ENCODE measurements at places on chromosomes 7 and 10.
A peak's percentile ranks its signal among the peaks of the same experiment; 100 is the strongest.

DNA sequence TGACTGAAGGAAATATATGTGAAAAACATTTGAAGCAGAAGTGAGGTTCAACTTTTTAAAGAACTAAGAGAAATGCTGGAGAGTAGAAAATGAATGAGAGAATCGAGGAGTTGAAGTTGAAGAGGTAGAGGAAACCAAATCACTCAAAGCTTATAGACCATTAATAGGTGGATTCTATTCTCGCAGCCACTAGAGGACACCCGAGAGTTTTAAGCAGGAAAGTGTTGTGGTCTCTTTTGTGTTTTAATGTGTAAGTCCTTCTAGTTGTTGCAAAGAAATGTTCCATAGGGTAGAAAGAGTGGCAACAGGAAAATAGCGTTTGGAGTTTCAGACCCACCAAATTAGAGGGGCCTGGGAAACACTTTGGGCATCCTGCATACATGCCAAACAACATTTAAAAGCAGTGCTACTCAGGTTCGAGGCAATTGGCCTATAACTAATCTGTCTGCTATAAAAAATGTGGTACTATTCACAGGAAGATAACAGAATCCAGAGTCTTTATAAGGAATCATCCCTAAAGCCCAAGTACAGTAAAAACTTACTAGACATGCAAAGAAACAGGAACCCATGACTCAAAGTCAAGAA lies 75.3 kb upstream of the TAS2R16 start:
- peak; percentile 11 for DNase-seq

- no peak for DNase-seq
These were observed 19.2 kb downstream of the GNA12 start for GRCh38 chr7:2824678-2825461.

GRCh38 chr7:104137511-104137910 lies 70.3 kb downstream of the ORC5 start:
- no peak for DNase-seq

- no peak for DNase-seq
These were observed 38.9 kb downstream of the ANKMY2 start for GRCh38 chr7:16606704-16607103.

DNA sequence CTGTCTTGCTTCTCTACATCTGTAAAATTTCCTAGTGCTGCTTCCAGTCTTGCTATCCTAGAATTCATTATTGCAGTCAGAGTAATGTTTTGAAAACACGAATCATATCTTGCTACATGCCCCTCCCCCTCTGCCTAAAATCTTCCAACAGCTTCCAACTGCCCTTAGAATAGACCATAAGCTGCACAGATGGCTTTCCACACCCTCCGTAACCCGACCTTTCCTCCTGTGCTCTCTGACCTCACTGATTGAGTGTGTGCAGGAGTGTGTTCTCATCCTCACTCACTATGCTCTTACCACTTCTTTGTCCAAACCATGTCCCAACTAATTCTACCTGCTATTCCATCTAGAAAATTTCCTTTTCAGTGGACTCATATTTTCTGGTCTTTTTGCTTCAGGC lies 121.2 kb upstream of the ANKRD1 start:
- DNase-seq = no peak

GRCh38 chr7:104124469-104124868 lies 83.3 kb downstream of the ORC5 start:
- no peak for DNase-seq

DNA sequence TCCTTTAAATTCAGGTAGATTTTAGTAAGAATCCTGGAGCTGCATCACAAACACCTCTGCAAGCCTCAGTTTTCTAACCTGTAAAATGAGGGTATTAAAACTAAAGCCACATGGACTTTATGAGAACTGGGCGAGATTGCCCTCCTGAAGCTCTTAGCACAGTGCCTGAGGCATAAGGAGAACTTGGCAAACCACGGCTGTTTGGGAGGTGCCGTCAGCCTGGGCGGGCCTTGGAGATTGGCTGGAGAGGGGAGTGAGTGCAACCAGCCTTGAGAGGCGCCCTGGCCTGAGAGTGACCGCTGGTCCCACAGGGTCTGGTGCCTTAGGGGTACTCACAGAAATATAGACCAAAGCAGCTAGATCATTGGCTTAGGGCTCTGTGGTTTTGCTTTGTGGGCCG lies 5.4 kb upstream of the TNS3 start:
- DNase-seq = no peak

GRCh38 chr10:99966306-99966705 lies 43.4 kb downstream of the DNMBP start:
- peak; percentile 78 for DNase-seq

GRCh38 chr10:69712342-69712741 lies 82.3 kb downstream of the FAM241B start:
- DNase-seq = no peak

DNA sequence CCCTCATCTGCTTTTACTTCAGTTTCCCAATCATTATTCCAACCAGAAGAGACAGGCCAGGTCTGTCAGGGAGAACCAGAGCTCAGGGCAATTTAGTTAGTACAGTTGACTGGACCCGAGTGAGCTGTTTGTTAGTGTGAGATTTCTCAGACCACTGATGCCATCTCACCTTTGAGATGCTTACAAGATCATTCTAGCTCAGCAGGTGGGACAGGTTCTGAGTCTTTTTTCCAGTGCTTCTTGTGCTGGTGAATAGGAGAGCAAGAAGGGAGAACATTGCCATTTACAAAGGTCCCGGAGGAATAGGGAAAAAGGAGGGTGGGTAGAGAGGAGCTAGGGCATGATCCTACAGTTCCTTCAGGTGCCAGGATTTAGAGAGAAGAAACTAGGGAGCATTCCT lies 112.4 kb upstream of the IFRD1 start:
- no peak for DNase-seq

DNA sequence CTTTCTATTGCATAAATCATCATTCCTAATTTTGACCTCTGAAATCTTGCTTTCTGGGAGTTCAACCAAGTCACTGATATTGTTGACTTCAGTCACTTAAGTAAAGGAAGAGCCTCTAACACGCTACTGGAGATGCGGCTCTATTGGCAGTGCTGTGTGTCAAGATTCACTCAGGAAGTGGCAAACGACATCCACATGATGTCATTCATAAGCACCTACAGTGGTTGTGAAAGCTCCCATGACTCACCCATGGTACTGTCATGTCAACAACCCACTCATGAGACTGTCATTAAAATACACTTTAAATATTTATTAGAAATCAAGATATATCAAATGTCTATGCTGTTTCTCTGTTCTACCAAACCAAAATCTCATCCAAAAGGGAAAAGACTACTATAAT lies 52.5 kb upstream of the LHFPL3 start:
- no peak for DNase-seq

- no peak for DNase-seq
These were observed 10.7 kb upstream of the AKR1B1 start for GRCh38 chr7:134469622-134470021.

DNA sequence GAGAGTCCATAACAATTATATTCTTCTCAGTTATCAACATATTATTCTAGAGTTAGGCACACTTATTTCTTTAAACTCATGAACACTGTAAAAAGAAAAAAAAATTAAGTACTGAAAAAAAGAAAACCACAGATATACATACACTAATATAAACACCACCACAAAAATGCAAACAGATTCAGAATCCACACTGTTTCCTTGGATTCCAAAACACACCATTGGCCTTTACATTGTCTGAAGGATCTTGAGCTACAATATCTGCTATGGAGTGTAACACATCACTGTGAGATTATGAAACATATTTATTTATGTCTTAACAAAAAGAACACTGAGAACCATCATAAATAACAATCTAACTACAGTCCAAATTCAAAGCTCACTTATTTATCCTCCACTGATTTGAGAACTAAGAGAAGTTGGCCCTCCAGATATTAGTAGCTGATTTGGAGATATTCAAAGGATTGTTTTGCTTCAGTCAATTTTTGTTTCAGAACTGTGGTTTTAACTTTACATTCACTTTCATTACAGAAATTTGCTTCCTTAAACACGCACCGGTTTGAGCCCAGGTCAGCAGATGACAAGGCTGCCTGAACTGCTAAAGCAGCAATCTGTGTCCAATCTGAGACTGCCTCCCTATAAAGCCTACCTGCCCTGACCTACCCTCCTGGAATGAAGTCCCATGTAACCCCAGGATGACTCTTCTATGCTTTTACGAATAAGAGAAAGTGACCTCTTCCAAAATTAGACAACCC lies 47.0 kb upstream of the CDK1 start:
- no peak for DNase-seq

GRCh38 chr10:99881371-99881770 lies 98.9 kb downstream of the ABCC2 start:
- no peak for DNase-seq

GRCh38 chr10:22054961-22055360 lies 51.4 kb upstream of the DNAJC1 start:
- DNase-seq = no peak

GRCh38 chr10:33681595-33681994 lies 347.1 kb upstream of the NRP1 start:
- DNase-seq = no peak

- DNase-seq = peak; percentile 47
These were observed 31.8 kb upstream of the IL15RA start for GRCh38 chr10:6009150-6009549.

GRCh38 chr7:8490391-8491045 lies 57.1 kb downstream of the NXPH1 start:
- no peak for DNase-seq

GRCh38 chr10:78812571-78813318 lies 256.0 kb upstream of the ZMIZ1 start:
- no peak for DNase-seq

- DNase-seq = no peak
These were observed 11.2 kb upstream of the FRMPD2 start for GRCh38 chr10:48285710-48286109.

DNA sequence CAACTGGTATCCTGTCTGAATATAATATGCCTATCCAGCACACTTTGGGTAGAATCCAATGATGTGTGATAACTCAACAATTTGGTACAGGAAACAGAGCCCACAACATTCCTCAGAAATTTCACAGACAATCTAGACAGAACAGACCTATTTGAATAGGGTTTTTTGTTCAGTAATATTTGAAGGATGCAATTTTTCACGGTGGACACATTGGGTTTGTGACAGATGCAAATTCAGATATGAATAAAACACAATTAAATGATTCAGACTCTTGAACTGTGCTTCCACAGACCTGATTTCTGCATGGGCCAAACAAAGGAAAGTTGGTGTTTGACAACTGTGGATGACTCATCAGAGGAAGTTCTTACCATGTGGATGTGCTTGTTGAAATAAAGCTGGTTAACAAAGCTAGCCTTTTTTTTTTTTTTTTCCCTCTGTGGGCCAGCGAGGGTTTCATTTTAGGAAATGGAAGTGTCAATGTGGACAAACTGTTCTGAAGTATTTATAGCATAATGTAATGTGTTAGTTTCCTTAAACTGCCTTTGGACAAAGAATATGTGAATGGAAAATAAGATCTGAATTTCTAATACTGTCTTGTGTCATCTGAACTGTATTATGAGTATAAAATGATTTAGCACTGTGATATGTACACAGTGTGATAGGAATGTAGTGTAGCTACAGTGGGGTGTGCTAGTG lies 43.2 kb upstream of the FAM133B start:
- peak; percentile 70 for DNase-seq

GRCh38 chr10:100489396-100489795 lies 26.6 kb downstream of the WNT8B start:
- DNase-seq = no peak

GRCh38 chr10:48287417-48288391 lies 13.2 kb upstream of the FRMPD2 start:
- no peak for DNase-seq

DNA sequence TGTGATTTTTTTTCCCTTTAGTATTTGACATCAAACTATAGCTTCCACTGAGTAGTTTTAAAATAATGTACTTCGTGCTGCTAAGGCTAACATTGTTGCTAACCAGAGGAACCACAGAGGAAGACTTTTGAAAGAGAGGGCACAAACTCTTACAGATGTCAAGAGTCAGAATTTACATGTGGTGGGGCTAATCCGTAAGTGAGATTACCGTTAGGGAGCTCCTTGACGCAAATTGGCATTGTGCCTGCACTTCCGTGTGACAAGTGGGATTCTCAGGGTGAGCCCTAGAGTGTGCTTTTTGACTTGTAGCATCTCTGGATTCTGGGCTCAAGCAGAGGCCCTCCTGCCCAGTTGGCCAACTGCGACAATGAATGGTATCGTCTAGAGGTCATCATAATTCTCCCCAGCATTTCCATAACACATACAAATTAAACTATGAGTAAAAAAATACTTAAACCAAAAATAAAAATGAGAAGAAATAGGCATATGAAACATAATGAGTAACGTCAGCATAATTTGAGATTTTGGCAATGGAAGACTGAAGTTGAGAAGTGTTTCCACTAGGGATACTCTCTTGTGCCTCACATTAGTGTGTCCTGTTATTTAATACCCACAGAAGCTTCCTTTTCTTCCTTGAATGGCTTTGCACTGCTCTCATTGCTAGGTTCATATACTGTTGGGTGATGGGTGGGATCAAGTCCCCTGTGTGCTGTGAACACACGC lies 164.0 kb downstream of the SDK1 start:
- no peak for DNase-seq

DNA sequence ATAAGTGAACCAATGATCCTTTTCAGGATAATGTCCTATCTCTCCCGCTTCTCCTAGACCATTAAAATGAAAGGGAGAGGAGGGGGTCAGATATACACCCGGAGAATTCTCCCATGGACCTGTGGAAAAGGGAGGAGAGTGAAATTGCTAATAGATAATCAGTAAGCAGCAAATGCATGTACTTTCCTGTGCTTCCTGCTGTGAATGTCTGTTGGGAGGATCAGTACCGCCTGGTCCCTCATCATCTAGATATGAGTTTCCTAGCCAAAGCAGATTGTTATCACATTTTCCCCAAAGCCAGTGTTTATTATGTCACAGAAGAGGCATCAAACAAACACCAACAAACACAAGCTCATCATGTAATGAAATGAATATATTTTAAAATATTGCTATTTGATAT lies 96.8 kb downstream of the GNAT3 start:
- no peak for DNase-seq

- DNase-seq = peak; percentile 61
These were observed 52.6 kb upstream of the CAPZA2 start for GRCh38 chr7:116809636-116810266.

DNA sequence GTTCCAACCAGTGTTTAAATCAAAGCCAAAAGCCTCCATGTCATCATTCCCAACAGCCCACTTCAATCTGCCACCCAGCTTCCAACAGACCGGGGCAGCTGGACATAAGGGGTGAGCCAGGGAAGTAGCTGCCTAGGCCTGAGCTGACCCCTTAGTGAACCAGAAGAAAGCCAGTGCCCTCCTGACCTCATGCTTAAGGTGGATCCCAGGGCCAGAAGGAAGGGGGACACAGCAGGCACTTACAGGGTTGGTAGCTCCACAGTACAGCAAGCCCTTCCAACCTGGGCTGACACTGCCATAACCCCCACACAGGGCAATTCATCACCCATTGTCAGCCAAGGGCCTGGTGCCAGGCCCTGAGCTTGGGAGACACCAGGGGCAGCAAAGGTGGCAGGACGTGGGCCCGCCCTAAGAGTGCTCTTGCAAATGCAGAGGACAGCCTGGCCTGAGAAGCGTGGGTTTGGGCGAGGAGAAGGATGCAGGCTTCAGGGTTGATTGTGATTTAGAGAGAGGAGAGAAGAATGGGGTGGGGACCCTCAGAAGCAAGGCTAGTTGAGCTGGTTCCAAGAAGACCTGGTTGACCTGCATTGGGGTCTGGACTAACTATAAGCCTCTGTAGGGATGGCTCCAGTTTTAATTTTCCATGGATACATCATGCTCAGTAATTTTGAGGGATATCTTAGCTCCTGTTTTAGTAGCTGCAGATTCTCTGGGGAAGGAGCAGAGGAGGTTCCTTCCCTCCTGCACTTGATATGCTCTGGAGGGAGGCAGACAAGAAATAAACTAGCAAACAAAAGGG lies 3.1 kb upstream of the CYP26A1 start:
- DNase-seq = no peak
